NCI-H1092 (cell line): ENCODE measurements at places on chromosomes 4 and X.

DNA sequence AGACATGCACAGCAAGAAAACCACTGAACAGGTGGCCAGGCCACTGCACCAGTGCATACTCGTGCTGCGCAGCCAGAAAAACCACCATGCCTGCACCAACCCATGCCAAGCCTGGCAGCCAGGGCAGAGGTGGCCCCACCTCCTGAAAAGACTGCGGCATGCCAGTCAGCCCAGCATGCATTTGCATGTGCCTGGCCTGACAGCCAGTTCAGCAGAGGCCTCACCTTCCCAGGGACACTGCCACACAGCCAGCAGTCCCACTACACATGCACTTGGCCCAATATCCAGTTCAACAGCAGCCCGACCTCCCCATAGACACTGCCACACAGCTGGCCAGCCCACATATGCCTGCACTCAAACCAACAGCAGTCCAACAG, 43.5 kb upstream of the DDX60 start:
- no peak for DNase-seq

- DNase-seq, result no peak
Measured at GRCh38 chrX:68936608-68937007, 107.8 kb downstream of the EFNB1 start.

DNA sequence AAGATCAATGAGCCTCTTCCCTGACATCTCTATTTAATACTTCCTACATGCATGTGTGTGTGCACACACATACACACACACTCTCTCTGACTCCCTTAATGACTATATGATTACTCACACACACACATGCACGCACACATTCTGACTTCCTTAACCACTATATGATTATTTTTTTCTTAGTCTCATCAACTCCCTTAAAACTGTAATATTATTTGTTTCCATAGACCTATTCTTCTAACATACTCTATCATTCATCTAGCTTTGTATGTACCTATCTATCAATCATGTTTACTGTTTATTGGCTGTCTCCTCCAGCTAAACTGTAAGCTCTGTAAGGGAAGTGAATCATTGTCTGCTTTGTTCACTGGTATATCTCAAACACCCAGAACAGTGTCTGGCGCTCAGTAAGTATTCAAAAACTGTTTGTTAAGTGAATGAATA, 236.6 kb downstream of the RASL11B start:
- DNase-seq, result no peak

GRCh38 chrX:150365051-150365989, 2.2 kb downstream of the MAMLD1 start:
- DNase-seq, result peak; percentile 59

DNA sequence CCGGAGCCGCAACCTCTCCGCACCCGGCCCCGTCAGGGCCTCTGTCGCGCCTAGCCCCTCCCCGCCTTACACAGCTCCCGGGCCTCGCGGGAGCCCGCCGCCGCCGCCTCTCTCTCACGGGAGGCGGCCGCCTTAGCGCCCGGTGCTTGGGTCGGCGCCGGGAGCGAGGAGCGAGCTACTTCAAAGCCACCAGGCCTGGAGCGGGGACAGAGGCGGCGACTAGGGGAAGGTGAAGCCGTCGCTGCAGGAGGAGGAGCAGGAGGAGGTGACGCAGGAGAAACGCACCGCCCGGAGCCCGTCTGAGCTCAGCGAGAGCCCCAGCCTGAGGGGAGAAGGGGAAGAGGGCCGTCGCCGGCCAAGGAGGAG, 250 bp downstream of the USP9X start:
- no peak for DNase-seq

- peak; percentile 32 for DNase-seq
Measured at GRCh38 chr4:105067946-105068345, 78.7 kb upstream of the TET2 start.

DNA sequence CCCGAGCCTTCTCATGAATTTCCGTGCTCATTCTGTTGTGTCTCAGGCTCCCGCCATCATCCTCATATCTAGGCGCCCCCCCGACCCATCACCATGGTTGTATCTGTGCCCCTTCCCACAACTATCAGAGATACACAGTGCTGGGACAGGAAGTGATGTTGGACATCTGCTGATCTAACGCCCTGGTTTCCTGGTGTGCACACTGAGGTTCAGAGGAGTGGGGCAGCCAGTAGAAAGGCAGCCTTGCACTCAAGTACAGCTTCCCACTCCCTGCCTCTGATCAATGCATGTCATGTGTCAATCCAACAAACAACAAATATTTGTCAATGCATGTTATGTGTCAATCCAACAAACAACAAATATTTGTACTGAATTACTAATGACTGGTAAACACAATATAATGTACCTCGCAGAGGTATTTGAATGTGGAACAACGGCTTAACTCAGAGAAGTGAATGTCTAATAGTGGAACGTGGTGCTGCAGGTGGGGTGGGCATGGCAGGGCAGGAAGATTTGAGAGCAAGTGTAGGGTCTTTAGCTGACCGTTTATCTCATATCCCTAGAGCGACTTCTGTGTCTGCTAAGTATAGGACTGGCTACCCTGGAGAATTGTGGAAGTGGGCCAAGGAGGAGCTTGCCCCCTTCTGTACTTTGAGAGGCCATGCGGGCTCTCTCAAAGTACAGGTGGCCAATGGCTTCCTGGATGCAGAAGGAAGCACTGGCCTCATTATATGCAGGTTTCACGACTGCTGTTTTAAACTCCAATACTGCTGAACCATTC, 10.3 kb upstream of the SEL1L3 start:
- DNase-seq, result no peak

- no peak for DNase-seq
Measured at GRCh38 chr4:161546902-161547301, 616.9 kb downstream of the FSTL5 start.
